ENCODE measurements at places on chromosomes 3 and 15.
A peak's percentile ranks its signal among the peaks of the same experiment; 100 is the strongest.

- DNase-seq: no peak
Measured at GRCh38 chr15:59941612-59942011, 62.5 kb upstream of the FOXB1 start.

- DNase-seq: no peak
Measured at GRCh38 chr15:40042791-40043320, 3.9 kb upstream of the SRP14 start.

GRCh38 chr3:109597444-109597843 lies 260.1 kb upstream of the DPPA4 start:
- DNase-seq: no peak

DNA sequence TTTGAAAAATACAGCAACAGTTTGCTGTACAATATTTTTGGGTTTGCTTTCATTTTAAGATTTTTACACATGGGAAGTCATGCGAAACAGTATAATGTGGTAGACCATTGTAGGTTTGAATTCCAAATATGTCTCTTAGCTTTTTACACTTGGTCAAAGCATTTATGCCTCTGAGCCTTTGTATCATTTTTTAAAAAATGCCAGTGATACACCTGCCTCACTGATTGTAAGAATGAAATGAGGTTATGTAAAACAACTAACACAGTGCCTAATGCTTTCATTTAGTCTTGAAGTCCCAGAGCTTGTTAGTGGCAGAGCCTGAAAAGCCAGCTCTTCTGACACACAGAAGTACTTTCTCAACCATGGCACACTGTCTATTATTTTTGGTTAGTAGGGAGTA lies 202.0 kb downstream of the UBE2E2 start:
- DNase-seq: no peak

DNA sequence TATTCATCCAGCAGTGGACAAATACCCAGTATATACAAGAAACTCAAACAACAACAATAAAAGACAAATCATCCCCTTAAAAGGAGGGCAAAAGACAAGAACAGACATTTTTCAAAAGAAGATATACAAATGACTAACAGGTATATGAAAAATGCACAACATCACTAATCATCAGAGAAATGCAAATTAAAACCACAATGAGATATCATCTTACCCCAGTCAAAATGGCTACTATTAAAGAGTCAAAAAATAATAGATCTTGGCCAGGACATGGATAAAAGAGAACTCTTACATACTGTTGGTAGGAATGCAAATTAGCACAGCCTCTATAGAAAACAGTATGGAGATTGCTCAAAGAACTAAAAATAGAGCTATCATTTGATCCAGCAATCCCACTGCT lies 16.9 kb downstream of the DHX36 start:
- no peak for DNase-seq

- no peak for DNase-seq
Measured at GRCh38 chr3:47385007-47385406, 4.2 kb downstream of the PTPN23 start.

- peak; percentile 3 for DNase-seq
Measured at GRCh38 chr15:63708126-63708772, 111.1 kb downstream of the FBXL22 start.

- no peak for DNase-seq
Measured at GRCh38 chr15:71788646-71789579, 21.4 kb upstream of the NR2E3 start.

DNA sequence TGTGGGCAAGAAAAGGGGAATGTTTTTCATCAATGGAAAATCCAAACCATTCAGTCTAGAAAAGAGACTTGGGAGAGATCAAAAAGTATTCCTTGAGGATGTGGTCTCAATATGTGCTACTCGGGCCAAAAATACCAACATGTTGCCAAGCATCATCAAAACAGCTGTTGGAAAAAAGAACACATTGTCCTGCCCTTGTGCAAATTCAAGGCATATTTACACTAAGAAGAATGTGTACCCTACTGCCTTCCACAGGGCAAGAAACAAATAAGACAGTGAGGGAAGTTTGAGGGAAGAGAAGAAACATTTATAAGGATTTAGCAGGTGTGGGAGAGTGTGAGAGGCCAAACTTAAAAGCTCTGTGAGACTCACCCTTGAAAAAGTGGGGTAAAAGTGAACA lies 252.1 kb downstream of the NTRK3 start:
- no peak for DNase-seq

- no peak for DNase-seq
Measured at GRCh38 chr3:126158016-126158911, 22.1 kb downstream of the ALDH1L1 start.

DNA sequence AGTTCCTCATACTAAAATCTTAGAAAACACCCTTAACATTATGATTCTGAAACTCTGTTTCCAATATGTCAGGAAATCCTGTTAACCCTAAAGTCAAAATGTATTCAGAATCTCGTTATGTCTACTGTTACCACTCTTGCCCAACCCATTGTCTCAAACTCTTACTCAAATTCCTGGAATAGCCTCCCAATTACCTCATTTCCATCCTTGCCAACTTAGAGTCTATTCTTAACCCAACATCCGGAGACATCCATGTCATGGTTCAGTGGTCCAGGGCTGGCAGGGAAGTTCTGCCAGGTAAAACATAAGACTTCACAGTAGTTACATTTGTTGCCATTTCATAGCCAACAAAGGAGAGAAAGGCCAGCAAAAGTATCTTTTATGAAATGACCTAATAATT lies 593.9 kb downstream of the PYDC2 start:
- no peak for DNase-seq

GRCh38 chr3:134296616-134297015 lies 46.0 kb upstream of the RYK start:
- no peak for DNase-seq

- no peak for DNase-seq
Measured at GRCh38 chr15:44482090-44482489, 54.7 kb downstream of the CTDSPL2 start.

DNA sequence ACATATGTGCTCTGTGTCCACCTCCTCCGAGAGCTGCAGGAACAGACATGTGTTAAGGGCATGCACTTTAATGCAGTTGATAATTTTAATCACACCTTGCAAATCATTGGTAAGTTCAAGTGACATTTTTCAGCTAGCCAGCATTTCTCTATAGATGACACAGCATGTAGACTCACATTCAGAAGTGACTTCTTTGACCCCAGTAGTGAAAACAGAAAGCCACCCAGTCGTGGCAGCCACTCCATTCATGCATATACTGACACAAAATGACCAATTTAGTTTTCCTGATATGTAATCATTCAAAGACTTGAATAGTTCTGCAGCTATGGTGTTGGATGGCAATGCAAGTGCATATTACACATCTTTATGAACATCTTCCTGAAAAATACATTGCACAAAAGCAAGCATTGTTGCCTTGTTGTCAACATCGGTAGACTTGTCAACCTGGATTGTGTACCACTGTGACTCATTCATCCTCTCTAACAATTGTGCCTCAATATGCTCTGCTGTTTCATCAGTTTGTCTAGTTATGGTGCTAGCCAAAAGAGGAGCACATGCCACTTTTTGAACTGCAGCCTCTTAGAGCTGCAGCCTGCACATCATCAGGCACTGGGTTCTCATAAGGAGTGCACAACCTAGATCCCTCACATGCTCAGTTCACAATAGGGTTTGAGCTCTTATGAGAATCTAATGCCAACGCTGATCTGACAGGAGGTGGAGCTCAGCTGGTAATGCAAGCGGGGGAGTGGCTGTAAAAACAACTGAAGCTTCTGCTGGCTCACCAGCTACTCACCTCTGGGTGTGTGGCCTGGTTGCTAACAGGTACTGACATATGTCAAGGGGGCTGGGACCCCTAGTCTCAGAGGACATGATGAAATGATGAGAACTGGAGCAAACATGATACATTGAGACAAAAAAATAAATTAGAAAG lies 622.0 kb downstream of the PYDC2 start:
- DNase-seq: no peak

DNA sequence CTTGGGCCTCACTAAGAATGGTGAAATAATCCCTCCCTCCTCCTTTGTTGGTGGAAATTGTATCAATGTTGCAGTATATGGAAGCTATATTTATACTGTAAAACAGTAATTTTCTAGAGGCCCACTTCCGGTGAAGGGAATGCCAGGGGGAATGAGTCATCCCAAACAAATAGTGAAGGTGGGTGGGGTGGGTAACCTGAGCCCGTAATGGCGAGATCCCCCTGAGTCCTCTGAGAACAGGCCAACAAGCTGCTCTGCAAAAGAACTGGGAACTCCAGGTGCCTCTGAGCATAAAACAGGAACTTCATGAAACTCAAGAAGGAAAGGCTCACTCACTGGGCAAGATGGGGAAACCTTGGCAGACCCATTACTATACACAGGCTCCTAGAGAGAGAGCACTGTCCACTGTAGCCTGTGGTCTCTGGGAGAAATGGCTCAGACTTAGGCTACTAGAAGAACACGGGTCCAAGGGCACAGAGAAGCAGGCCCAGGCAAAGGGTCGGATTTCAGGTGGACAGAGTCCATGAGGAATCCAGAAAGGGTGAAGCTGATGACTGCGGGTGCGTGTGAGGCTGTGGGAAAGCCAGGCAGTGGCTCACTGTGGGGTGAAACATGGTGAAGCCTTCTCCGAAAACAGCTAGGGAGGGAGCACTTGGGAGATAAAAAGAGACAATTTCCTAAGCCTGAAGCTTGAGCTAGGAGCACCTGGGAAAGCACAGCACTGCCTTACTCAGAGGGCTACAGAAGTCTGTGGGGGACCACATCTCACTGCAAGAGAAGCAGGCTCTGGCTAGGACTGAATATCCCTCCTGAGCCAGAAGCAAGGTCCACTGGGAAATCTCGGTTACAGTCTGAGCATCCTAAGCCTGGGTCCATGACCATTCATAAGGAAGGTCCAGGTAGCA lies 19.8 kb downstream of the LARP6 start:
- DNase-seq: no peak

DNA sequence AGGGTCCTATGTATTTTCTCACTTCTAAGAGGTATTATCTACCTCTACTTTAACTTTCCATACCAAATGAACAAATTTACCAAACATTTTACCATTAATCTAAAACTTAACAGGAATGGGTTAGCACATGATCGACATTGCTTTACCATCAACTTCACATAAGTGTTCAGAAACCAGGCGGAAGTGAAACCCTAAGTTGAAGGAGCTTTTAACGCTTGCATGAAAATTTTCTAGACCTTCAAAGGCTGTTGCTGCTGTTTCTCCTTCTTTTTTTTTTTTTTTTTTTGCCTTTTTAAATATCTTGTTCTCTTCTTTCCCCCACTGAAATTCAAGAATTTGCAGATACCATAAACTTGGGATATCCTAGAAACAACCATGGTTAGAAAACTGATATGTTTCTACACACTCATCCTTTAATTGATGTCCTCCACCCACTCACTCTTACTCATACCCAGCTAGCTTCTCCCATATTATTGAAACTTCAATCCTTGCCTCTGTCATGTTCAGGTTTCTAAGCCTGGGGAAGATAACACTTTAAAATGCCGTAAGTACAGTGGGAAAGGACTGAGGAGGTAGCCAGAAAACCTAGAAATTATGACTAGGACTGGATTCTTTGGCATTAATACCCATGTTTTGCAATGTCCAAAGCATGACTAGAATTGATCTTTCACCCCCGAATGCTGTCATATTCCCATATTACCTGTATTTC lies 24.7 kb downstream of the MYO5A start:
- DNase-seq: no peak

- DNase-seq: no peak
Measured at GRCh38 chr3:44248152-44248551, 6.5 kb downstream of the TOPAZ1 start.
